Stimulated activated CD8-positive, alpha-beta memory T cell treated with anti-CD3 and anti-CD28 coated beads, Interleukin-7, amount 100 ng/mL, for 1 hour (primary cell): ENCODE measurements at places on chromosomes 7 and 10.

- DNase-seq, result no peak
These were observed 27.9 kb downstream of the GNG11 start for GRCh38 chr7:93949423-93949822.

- no peak for DNase-seq
These were observed 6.2 kb downstream of the GSAP start for GRCh38 chr7:77409739-77410547.

- DNase-seq, result no peak
These were observed 63.2 kb upstream of the TMEM168 start for GRCh38 chr7:112853422-112853821.

DNA sequence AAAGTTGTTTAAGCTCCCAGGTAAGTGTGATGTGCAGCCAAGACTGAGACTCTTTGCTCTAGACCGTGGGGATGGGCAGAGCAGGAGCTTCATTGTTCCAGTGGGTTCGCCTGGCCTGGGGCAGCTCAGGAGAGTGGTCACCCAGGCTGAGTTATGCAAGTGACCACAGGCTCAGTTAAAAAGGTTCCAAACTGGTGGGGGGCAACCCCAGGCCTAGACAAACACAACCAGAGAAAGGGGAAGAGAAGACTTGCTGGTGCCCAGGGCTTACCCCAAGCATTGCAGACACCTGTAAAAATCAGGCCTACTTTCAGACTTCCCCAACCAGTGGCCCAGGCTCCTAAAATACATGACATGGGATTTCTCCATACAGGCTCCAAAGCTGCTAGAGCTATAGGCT is 21.6 kb downstream of the CREB3L2 start:
- no peak for DNase-seq

GRCh38 chr7:50662041-50662694 is 97.0 kb upstream of the DDC start:
- DNase-seq, result no peak

GRCh38 chr10:13853854-13854253 is 267.1 kb downstream of the PRPF18 start:
- DNase-seq, result no peak

- no peak for DNase-seq
These were observed 93.3 kb upstream of the FAM171A1 start for GRCh38 chr10:15464381-15464780.

DNA sequence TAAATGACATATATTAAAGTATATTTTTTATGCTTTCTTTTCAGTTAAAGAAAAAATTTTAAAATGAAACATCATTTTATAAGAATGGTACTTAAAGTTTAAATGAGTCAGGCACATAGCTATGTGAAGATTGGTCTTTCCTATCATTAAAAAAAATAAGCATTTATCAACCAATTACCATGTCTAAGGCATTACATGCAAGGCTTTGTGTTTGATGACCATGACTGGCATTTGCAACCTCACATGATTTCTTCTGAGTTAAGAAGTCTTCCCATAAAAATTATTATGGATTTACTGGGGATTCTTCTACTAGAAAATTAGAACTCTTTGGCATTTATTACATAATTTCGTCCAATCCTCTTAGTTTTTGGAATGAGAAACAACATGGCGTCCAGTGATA is 776.1 kb downstream of the MAGI2 start:
- no peak for DNase-seq

- DNase-seq, result no peak
These were observed 396.0 kb downstream of the SEMA3D start for GRCh38 chr7:84790882-84791281.
